Stimulated activated naive B cell treated with anti-CD40 and anti-IgM and Interleukin-4, amounts not matched to agents 10 μg/mL and 1 μg/mL and 100 μg/mL, for 72 hours (primary cell): ENCODE measurements at places on chromosomes 3 and 15.
A peak's percentile ranks its signal among the peaks of the same experiment; 100 is the strongest.

DNA sequence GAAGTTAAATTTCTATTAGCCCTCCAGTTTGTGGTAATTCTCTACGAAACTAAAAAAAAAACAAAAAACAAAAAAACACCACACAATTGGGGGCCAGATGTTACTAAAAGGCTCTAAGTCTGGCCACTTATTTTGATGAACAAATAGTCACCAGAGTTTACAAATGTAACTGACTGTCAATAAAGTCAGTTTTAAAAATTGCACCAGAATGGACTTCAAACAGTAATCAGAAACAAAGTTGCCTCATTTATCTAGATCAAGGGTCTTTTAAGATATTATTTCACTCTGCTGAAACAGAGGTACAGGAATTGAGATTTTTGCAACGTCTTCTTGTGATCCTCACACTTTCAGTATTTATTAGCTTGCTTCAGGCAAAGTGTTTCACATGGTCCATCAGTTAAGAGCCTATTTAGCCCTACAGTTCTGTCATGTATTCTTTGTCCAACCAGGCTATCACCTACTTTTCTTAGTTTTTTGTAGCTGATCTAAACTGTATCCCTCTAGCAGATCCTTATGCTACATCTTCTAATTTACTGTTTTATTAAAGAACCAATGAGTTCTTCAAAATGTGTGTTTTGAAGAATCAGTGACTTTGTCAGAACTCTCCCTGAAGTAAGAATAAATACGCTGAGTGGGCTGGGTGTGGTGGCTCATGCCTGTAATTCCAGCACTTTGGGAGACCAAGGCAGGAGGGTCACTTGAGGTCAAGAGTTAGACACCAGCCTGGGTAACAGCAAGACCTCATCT lies 74.7 kb downstream of the ANKRD28 start:
- peaks cover 27% of the 10 kb centered on the region for H3K36me3 ChIP-seq
- no peaks in the 10 kb centered on the region for H3K4me1 ChIP-seq
- no peaks in the 10 kb centered on the region for H3K27me3 ChIP-seq

DNA sequence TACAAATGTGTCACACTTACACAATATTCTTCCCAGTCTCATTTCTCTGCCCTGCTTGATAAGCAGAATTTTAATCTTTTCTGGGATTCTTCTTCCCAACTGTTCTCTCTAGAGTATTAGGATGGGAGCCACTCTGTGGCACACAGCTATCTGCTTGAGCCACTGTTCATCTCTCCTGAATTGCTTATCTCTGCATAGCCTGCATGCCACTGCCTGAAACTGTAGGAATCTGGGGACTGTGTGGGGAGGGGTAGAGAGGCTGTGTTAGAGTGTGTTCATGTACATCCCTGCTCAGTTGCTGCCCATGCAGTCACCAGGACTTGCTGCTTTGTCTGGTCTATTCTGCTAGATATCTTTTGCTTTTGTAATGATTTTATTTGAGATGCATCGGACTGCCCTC lies 2.3 kb upstream of the OR4F6 start:
- H3K4me3 ChIP-seq: no peak overlapping the region
- no peaks in the 10 kb centered on the region for H3K36me3 ChIP-seq
- H3K4me1 ChIP-seq: no peaks in the 10 kb centered on the region
- DNase-seq: no peak
- H3K27ac ChIP-seq: no peak overlapping the region

DNA sequence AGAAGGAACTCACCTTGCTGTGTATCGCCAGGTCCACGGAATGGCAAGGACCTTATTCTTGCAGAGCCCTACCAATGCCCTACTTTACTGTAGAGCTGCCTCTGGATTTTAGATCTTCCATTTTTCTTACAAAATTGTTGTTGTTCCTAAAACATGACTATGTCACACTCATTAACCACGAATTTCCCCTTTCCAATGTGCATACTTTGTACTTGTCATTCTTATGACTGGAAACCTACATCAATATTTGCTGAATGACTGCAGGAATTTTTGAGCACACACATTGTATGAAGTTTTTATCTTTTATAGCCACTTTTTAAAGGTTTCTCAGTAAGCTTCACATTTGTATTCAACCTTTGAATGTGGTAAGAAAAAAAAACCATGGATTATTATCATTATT lies 35.9 kb upstream of the CMSS1 start:
- H3K4me3 ChIP-seq: no peak overlapping the region
- DNase-seq: no peak
- peaks cover 25% of the 10 kb centered on the region for H3K27me3 ChIP-seq
- no peak overlapping the region for H3K27ac ChIP-seq
- H3K4me1 ChIP-seq: no peaks in the 10 kb centered on the region

- DNase-seq: no peak
- H3K4me3 ChIP-seq: no peak overlapping the region
- H3K4me1 ChIP-seq: peaks cover 42% of the 10 kb centered on the region
- peaks cover 26% of the 10 kb centered on the region for H3K36me3 ChIP-seq
Observed at GRCh38 chr3:44952689-44953088, 23.3 kb downstream of the ZDHHC3 start.

GRCh38 chr15:38076786-38077185 lies 142.3 kb downstream of the TMCO5A start:
- DNase-seq: peak; percentile 15
- no peaks in the 10 kb centered on the region for H3K36me3 ChIP-seq
- no peak overlapping the region for H3K4me3 ChIP-seq
- peak overlapping the region; percentile 28 for H3K27ac ChIP-seq
- H3K4me1 ChIP-seq: peaks cover 22% of the 10 kb centered on the region

- no peak for DNase-seq
- no peaks in the 10 kb centered on the region for H3K4me1 ChIP-seq
- no peaks in the 10 kb centered on the region for H3K36me3 ChIP-seq
- no peak overlapping the region for H3K27ac ChIP-seq
- H3K4me3 ChIP-seq: no peak overlapping the region
- H3K27me3 ChIP-seq: no peaks in the 10 kb centered on the region
Observed at GRCh38 chr3:77190374-77190773, 150.5 kb downstream of the ROBO2 start.

GRCh38 chr3:127985216-127985615 lies 67.0 kb upstream of the SEC61A1 start:
- no peaks in the 10 kb centered on the region for H3K36me3 ChIP-seq
- H3K4me3 ChIP-seq: no peak overlapping the region
- DNase-seq: no peak
- peaks cover 4% of the 10 kb centered on the region for H3K27me3 ChIP-seq
- no peak overlapping the region for H3K27ac ChIP-seq

DNA sequence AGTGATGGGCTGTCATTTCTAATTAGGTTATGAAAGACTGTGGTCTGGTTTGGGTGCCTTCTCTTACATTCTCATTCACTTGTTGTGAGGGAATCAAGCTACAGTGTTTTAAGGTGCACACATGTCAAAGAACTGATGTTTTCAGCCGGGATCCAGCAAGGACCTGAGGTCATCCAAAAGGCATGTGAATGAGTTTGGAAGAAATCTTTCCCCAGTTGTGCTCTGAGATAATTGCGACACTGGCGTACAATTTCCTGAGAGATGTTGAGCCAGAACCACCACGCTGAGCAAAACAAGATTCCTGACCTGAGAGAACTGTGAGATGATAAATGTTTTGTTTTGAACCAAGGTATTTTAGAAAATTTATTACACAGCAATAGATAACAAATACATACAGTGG lies 295.3 kb upstream of the SLITRK3 start:
- no peak overlapping the region for H3K4me3 ChIP-seq
- H3K4me1 ChIP-seq: no peaks in the 10 kb centered on the region
- no peaks in the 10 kb centered on the region for H3K27me3 ChIP-seq
- no peak for DNase-seq
- no peaks in the 10 kb centered on the region for H3K36me3 ChIP-seq
- no peak overlapping the region for H3K27ac ChIP-seq

- DNase-seq: no peak
- H3K27me3 ChIP-seq: no peaks in the 10 kb centered on the region
- no peak overlapping the region for H3K4me3 ChIP-seq
- H3K27ac ChIP-seq: no peak overlapping the region
Observed at GRCh38 chr3:62046326-62046725, 327.0 kb downstream of the FEZF2 start.

DNA sequence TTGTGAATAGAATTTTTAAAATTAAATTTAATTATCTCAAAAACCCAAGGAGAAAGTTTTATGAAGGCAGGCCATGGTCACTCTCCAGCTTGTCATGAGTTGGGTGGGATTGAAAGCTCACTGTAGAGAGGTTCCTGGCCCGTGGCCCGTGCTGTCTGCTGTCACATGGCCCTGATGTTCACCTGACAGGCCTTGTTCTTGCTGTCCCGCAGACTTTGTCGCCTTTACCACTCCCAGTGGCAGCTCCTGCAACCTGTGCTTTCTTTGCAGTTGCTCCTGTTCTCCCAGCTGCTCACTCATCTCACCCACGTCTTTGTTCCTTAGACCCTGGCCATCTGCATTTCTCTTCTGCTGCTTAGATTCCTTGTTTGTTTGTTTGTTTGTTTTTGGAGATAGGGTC lies 35.6 kb downstream of the DHX30 start:
- H3K27me3 ChIP-seq: no peaks in the 10 kb centered on the region
- no peak overlapping the region for H3K4me3 ChIP-seq
- no peaks in the 10 kb centered on the region for H3K4me1 ChIP-seq
- H3K27ac ChIP-seq: no peak overlapping the region
- H3K36me3 ChIP-seq: peaks cover 53% of the 10 kb centered on the region

DNA sequence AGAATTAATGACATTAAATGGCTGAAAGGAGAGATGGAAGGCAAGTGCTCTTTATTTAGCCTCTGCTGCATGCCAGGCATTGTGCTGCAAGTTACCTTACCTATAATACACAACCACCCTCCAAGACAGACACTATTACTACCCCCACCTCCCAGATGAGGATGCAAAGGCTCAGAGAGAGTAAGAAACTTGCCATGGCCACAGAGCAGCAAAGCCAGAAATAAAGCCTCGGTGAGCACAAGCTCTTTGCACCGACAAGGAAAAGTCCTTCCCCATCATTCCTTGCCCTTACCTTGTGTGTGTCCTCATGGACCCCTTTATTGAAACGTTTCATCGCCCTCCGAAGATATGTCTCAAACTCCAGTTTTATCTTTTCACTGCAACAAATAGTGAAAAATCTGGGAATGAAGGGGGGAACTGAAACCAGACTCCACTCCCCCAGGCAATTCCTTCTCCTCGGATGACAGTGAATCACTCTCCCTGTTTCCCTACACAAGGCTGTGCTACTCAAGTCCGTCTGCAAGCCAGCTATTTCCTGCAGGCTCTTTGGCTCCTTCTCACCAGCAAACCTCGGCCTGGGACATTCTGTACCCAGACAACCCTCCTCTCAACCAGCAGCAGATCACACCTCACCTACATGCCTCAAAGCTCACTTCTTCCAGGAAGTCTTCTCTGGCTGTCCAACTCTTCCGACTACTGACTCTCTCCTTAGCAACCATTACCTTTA lies 11.4 kb downstream of the XPC start:
- H3K27me3 ChIP-seq: no peaks in the 10 kb centered on the region
- H3K36me3 ChIP-seq: peaks cover 83% of the 10 kb centered on the region
- peaks cover 10% of the 10 kb centered on the region for H3K4me1 ChIP-seq
- DNase-seq: no peak

- H3K4me1 ChIP-seq: peaks cover 1% of the 10 kb centered on the region
- H3K27ac ChIP-seq: no peak overlapping the region
- H3K4me3 ChIP-seq: no peak overlapping the region
- no peaks in the 10 kb centered on the region for H3K36me3 ChIP-seq
Observed at GRCh38 chr3:33751336-33751735, 33.3 kb upstream of the CLASP2 start.

DNA sequence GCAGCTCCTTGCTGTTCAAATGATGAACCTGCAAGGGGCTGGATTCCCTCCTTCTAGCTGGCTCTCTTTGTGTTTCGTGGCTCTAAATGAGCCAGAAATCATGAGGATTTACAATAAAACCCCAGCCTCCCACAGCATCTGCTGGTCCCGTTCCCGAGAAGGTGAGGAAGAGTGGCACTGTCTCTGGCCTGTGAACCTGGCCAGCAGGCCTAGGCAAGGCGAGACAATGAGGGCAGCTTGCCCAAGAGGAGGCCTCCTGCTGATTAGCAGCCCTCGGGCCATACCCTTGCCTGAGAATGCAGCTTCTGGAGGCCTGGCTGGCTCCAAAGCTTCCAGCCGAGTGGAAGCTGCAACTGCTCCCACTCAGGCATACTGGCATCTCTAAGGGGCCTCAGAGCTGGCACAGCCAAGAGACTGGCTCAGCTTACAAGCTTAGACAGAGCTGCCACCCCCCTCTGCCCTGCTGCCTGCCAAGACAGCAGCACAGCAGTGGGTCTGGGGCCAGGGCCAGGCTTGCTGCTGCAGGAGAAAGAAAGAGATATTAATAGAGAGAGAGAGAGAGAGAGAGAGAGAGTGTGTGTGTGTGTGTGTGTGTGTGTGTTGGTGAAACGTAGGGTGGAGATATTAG lies 76.5 kb downstream of the HMG20A start:
- H3K36me3 ChIP-seq: peaks cover 45% of the 10 kb centered on the region
- no peaks in the 10 kb centered on the region for H3K27me3 ChIP-seq
- DNase-seq: no peak

DNA sequence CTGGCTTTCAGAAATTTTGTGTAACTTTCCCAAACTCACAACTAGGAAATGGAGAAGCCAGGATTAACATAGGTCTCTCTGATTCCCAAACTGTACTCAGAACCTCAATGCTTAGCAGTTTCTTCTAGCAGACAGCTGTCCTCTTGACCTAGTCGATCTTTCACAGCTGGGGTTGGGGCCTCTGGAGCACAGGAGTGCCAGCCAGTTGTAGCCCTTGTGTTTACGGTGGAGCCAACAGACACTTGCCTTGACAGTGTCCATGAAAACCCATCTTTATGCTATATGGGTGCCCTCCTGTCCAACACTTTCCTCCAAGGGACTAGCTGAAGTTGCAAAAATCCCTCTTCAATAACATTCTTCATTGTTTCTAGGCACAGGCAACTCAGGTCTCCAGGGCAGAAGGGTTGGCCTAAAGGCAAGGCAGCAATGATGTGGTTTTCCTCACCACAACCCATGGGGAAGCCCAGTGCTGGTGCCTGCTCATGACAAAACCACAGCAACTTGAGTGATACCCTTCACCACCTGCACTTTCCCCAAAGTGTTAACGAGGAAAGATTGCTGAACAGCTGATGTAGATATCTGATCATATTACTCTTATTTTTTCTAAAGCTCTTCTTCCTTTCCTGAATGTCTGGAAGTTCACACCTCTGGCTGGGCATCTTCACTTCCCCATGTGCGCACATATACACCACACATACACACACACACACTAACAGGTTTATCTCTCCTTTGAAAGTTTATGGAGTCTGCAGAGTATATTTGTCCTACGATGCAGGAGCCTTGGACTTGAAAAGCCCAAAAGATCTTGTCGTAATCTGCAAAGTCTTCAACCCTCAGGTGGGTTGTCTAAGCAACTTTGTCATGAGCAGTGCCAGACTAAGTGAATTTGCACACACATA lies 11.0 kb upstream of the KNG1 start:
- peaks cover 8% of the 10 kb centered on the region for H3K4me1 ChIP-seq
- peaks cover 49% of the 10 kb centered on the region for H3K27me3 ChIP-seq
- DNase-seq: peak; percentile 26
- H3K27ac ChIP-seq: no peak overlapping the region
- no peaks in the 10 kb centered on the region for H3K36me3 ChIP-seq

- no peak overlapping the region for H3K4me3 ChIP-seq
- H3K27ac ChIP-seq: no peak overlapping the region
- H3K27me3 ChIP-seq: no peaks in the 10 kb centered on the region
- no peak for DNase-seq
- peaks cover 2% of the 10 kb centered on the region for H3K4me1 ChIP-seq
- H3K36me3 ChIP-seq: no peaks in the 10 kb centered on the region
Observed at GRCh38 chr3:188066141-188066540, 87.8 kb upstream of the LPP start.
